ENCODE measurements at places on chromosomes 7 and 10.

DNA sequence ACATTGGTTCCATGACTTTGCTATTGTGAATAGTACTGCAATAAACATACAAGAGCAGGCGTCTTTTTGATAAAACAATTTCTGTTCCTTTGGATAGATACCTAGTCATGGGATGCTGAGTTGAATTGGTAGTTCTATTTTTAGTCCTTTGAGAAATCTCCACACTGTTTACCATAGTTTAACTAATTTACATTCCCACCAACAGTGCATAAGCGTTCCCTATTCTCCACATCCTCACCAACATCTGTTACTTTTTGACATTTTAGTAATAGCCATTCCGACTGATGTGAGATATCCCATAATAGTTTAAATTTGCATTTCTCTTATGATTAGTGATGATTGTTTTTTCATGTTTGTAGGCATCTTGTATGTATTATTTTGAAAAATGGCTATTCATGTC is 707.0 kb downstream of the SORCS1 start:
- DNase-seq: no peak

DNA sequence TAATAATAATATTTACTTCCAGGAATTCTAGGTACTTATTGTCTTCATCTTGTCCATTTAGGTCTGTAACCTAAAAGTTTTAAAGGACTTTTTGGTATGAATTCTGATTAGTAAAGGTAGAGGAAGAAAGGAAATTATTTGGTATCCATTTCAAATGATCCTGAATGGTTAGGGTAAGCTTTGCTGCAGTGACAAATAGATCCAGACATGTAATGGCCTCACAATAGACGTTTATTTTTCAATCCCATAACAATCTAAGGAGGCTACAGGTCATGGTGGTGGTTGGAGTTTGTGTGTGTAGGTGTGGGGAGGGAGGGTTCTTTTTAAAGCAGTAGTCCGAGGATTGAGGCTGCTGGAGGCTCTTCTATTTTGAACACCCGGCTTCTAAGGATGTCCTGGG is 5.3 kb downstream of the FBH1 start:
- no peak for DNase-seq

DNA sequence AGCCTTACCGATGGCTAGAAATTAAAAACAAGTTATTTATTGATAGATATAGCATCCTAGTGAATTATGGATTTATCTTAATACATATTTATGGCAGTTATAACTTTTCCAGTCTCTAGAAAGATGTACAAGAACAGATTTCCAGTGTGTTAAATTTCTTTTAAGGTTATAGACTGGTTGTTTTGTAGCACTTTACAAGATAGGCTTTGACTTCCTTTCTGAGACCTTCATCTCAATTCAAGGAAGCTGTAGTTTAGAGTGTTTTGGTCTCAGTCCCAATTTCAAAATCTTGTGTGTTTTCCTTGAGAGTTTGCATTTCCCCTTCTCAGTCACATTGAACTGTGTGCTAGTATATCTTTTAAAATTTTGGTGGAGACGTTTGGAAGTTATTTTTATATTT is 30.1 kb downstream of the PLEKHA1 start:
- DNase-seq: no peak

GRCh38 chr7:3757059-3757458 is 456.0 kb downstream of the SDK1 start:
- no peak for DNase-seq

- no peak for DNase-seq
These were observed 94.9 kb upstream of the PIK3CG start for GRCh38 chr7:106770191-106770590.

DNA sequence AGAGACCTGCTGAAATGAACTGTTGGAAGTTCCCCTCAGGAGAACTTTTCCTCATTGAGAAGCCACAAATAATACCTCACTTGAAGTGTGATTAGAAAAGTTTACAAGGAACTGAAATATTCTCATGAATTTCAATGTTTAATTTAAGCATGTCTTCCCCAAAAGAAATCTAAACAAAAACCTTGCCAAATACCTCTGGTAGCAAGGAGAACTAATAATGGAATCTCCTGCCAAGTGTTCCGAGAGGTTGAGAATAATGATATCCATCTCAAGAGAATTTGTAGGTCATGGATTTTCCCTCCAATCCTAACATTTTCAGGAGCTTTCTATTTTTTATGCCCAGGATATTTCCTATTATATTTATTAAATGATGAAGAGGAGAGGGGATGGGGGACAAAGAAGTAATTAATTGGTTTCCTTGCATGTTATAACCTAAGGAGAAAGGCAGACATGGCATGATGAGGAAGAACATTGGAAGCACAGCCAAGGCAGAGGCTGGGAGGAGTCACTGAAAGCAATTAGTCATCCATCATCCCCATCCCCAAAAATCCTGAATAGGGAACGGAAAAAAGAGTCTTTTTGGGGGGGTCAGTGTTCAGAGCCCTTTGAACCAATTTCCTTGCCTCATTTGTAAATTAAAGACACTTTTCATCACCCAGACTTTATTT is 93.6 kb upstream of the IL6 start:
- no peak for DNase-seq

DNA sequence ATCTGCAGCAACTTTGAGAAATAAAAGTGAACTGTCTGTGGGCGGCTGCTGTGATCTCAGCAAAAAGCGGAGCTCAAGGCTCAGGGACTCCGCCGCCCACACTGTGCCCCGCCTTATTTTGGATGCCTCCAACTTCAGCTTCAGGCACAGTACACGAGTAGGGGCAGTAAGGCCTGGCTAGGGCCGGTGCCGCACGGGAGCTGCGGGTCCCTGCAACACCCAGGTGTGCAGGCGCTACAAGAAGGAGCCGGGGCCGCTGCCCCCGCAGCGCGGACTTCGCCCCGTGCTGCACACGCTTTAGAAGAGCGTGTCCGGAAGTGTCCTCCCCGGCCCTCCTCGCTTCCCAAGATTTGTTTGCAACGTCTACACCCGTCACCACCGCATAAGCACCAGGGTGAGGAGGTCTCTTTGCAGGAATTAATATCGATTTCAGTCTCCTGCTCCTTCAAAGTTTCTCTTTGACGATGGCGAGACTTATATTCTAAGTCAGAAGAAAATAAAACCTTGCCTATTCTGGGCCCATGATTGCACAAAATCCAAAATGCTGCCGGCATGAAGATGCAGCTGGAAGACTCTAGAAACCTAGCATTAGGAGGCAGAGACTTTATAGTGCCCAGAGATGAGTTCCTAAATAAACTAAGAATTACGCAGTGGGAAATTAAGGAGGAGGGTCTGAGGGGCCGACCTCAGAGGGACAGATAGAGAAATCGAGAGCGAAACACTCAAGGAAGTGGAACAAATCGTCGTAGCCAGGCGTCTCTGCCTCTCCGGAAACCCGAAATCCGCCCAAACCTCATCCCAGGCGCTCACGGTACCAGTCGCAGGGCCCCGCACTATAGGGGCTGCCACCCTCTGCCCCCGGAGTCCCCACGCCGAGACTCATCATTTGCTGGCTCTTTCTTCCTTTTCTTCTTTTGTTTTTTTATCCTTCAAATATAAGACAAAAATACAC is 6.4 kb downstream of the VAX1 start:
- DNase-seq: peak; percentile 33

DNA sequence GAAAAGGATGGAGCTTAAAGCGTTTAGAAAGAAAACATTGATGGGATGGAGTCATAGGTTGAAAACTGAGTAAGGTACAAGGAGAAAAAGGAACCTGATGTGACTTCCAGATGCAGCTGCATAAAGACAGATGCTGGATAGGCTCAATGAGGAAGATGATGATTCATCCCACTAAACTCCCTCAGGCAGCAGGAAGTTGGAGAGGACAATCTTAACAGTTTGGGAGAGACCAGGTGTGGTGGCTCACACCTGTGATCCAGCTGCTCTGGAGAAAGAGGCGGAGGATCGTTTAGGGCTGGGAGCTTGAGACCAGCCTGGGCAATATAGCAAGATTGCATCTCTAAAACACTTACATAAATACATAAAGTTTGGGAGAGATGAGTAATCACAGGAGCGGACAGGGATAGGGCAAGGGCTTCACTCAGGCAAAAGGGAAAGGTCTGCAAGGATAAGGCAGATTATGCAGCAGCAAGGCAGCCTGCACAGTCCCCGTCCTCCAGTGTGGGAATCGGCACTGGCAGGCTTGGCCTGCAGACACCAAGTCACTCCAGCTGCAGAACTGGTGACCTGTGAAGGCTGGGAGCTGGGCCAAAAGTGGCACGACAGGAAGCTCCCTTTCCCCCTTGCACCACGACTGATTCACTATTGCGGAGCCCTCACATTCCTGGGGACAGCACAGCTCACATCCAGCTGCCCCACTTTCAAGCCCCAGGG is 438.5 kb downstream of the GRID1 start:
- DNase-seq: no peak

DNA sequence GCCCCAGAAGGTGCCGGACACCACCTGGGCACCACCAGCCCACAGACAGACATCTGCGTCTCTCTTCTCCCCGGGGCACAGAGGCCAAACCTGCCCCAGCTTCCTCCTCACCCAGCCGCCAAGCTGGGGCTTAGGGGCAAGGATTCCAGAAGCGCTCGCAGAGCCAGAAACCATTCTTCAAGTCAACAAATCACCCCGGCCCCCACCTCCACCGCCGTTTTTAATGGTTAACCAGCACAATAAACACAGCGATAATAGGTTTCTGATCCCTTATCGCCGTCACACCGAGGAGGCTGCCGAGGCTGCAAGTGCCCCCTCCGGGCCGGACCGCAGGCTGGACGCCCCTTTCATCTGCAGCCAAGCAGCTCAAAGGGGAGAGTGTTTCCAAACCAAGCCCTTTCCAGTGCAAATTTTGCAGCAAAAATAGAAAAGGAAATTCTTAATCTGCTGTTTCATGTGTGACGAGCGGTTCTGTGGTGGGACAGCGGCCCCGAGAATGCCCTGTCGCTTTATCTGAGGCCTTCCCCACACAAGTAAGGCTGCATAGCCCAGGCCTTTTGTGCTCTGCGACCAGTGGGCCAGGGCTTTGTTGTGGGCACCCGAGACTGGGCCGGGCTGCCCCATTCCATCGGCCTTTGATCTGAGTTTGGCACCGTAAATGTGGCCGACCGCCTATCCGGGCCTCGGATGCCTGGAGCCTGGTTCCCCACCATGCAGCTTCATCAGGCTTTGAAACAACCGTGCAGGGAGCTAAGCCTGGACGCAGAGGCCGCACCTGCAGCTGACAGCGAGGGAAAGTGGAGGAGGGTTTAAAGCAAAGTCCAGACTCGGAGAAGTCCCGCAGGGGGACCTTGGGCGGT is 83.2 kb downstream of the FOXL3 start:
- DNase-seq: no peak

GRCh38 chr10:130461631-130462030 is 325.4 kb downstream of the GLRX3 start:
- DNase-seq: no peak

DNA sequence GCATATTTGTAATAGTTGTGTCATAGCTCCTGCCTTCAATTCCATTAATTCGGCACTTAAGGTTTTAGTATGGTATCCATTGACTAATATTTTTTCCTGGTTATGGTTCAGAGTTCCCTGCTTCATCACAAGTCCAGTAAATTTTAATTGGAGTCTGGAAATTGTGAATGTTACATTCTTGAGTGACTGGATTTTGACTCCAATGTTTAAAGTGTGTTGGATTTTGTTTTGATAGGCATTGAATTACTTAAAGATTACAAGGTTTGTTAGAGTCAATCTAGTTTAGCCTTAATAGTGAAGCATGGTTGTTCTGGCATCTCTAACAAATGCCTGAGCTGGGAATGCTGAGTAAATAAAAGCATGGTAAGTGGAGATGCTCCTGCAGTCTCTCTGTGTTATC is 326.6 kb upstream of the IGFBP3 start:
- DNase-seq: no peak

DNA sequence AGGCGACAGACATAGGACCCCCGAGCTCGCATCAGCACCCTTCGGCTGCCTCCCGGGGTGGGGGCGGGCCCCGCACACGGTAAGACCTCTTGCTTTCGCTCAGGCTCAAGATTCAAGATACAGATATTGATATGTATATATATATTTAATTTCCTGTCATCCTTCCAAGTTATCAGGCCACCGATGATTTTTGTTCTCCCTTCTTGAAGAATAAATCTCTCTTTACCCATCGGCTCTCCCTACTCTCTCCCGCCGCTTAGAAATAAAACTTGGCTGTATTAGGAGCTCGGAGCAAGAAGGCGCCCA is 603 bp downstream of the ADRA2A start:
- no peak for DNase-seq

Measured in nephron progenitor cell (in vitro differentiated cells).